ENCODE measurements at places on chromosomes 2 and 18.
A peak's percentile ranks its signal among the peaks of the same experiment; 100 is the strongest.

DNA sequence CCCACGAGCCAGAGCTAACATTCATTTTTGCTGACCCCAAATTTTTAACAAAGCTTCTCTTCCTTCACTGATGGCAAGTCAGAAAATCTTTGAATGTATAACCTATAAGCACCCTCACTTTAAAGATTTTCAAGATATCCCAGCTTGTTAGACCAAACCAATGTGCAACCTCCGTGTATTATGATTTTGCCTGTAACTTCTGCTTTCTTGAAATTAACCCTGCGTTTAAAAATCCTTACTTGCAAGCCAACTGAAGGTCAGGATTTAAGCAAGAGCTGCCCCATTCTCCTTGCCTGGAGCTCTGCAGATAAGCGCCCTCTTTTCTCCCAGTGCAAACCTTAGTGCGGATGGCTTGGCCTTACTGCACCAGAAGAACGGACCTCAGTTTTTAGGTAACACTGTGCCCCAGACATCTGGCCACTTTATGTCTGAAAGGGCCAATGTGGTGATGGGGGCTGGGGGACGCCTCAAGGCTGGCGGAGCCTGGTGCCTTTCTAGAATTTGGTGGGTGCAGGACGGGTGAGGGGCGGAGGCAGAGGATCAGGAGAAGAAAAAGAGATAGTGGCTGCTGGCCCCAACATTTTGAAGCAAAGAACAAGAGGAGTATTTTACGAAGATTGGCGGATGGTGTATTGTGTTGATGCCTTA is 805 bp upstream of the TNFRSF11A start:
- DNase-seq = no peak

DNA sequence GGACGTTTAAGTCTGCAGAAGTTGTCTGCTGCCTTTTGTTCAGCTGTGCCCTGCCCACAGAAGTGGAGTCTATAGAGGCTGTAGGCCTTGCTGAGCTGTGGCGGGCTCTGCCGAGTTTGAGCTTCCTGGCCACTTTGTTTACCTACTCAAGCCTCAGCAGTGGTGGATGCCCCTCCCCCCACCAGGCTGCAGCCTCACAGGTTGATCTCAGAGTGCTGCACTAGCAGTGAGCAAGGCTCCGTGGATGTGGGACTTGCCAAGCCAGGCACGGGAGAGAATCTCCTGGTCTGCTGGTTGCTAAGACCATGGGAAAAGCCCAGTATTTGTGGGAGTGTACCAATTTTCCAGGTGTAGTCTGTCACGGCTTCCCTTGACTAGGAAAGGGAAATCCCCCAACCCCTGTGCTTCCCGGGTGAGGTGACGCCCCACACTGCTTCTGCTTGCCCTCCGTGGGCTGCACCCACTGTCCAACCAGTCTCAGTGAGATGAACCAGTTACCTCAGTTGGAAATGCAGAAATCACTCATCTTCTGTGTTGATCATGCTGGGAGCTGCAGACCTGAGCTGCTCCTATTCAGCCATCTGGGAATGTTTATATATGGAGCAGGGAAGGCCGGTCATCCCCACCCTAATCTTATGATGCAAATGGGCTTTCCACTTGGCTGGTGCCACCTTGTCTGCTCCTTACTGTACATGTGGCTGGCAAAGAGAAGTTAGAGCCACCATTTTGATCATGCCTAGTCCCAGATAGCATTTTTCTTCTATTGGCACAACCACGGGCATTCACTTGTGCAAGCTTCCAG is 156.9 kb upstream of the ITGA6 start:
- DNase-seq = no peak

DNA sequence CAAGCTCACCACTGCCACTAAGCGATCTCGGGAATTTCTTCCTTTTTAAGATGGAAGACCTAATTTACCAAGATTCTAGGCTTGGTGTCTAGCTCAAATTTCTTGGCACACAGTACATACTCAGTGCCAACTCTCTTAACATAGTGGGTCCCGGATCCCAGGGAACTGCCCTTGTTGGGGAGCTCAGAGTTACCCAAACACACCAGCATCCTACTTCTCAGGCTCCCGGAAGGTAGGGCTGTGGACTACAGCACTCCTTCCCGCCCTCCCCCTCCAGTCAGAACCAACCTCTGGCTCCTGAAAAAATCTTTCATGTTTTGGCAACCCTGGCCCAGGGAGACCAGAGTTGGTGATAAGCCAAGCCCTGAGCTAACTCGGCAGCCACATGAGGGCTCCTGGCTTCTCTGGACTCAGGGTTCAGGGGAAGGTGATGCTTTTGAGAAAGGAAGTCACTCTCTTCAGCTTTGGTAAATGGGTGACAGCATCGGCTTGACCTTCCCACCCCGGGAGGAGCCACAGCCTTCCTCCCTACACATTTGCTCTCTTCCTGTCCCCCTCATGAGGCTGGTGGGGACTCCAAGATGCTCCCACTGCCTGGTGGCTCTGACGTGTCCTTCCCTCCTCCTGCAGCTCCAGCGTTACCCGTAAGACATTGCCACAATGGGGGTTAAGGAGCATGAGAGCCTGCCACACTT is 8.8 kb downstream of the ODC1 start:
- no peak for DNase-seq

GRCh38 chr2:19474128-19474527 is 115.7 kb upstream of the OSR1 start:
- DNase-seq = peak; percentile 85

DNA sequence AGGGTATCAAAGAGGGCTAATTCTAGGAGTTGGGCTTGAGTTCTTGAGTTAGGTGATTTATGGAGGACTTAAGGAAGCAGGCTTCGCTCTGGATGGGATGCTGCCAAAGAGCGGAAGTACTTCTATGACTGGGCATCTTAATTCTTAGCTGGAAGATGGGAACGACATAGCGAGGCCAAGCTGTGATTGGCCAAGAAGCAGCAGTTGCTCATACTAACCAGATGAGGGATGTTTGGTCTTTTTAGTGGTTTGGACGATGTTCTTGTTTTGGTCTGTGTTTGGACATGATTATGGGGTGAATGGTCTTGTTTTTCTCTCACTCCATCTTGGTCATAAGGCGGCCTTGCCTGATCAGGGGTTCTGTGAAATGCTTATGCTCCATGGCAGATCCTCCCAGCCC is 133.7 kb downstream of the MSH2 start:
- DNase-seq = no peak

GRCh38 chr2:237150831-237151375 is 65.2 kb downstream of the COPS8 start:
- no peak for DNase-seq

DNA sequence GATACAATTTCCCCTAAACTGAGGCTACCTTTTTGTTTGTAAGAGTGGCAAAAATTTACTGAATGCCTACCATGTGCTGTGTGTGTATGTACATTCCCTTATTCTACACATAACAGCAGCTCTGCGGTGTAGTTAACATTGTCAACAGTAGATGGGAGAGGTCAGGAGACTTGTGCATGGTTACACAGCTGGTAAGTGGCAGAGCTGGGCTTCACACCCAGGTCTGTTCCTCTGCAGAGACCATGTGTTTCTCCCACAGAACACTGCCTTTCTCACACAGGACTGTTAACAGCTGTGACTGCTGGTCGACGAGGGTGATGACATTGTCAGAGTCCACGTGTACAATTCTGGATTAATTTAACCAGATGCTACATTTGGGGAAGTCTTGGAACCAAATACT is 49.1 kb downstream of the EML6 start:
- DNase-seq = peak; percentile 20

DNA sequence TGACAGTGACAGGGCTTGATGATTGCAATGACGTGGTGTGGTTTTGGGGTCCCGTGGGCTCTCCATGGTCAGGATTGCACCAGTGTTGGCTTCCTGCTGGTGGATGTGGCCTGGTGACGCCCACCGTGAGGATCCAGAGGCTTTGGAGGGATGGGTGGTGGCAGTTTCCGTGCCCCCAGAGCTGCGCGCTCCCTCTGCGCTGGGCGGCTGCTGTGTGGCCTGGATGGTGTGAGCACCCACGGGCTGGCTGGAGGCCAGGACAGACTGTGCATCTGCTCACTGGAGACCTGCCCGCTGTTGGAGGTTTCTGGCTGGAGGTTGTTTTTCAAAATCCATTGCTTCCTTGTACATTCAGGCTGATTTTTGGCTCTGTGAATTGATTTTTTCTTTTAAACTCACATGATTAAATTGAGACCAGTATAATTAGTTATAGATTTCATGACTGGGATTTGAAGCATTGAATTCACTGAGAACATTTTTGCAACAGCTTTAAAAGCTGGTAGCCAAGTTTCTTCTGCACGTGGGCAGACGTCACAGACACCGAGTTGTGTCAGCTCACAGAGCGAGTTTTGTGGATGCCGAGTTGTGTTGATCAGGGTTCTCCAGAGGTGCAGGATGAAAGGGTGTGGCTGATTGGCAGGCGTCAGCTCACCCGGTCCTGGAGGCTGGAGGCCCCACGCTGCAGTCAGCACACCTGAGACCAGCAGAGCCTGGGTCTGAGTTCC is 72.7 kb downstream of the KCNG2 start:
- no peak for DNase-seq

- peak; percentile 27 for DNase-seq
Measured at GRCh38 chr2:140359056-140359771, 1579.0 kb upstream of the NXPH2 start.

GRCh38 chr2:176398243-176399073 is 129.2 kb downstream of the MTX2 start:
- DNase-seq = peak; percentile 19

GRCh38 chr18:58095222-58095621 is 51.2 kb downstream of the NEDD4L start:
- DNase-seq = no peak

GRCh38 chr2:174121612-174122011 is 126.7 kb downstream of the OLA1 start:
- DNase-seq = no peak

DNA sequence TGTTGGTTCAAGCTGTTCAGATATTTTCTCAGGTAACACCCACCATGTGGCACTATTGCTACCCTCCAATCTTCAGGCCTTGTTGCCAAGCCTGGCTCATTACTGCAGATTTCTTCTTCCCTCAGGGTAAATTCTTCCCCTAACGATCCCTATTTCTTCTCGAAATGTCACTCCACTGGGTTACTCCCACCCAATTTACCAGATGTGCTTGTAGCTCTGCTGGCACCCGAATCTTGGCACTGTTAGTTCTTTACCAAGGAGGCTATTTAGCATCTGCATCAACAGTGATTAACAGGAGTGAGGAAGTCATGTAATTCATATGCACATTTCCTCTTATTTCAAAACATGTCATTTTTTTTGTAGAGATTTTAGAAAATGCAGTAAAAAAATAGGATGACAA is 217.1 kb upstream of the CYRIA start:
- no peak for DNase-seq

GRCh38 chr2:159650574-159650973 is 34.2 kb upstream of the BAZ2B start:
- DNase-seq = no peak

- peak; percentile 33 for DNase-seq
Measured at GRCh38 chr2:102159295-102159694, 16.7 kb downstream of the IL1R1 start.

DNA sequence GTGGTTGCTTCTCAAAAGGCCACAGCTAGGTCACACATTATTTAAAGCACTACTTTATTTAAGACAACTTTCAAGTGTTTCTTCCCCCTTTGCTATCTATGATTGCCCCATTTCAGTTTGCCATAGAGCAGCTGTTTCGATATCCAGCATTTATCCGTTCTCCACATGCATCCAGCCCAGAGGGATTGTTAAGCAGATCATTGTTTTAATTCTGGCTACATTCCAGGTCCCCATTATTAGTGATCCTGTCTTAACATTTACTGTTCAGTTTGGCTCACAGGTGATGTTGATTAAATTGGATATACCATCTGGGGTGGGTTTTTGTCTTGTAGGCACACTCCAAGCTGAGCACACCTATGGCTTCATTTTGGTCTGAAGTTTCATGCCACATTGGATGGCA is 638.7 kb downstream of the ZEB2 start:
- no peak for DNase-seq

DNA sequence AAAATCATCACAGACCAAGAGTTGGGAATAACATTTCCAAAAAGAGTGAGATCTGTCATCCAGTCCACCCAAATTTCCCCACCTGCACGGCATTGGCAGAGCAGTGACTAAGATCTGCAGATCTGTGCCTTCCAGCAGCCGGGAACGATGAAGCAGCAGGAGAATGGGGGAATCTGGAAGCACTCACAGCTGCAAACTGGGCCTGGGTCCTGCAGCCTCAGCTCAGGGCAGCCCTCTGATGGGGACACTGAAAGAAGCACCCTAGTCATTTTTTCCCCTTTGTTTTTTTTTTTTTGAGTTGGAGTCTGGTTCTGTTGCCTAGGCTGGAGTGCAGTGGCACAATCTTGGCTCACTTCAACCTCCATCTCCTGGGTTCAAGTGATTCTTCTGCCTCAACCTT is 4.4 kb upstream of the SAG start:
- DNase-seq = no peak

GRCh38 chr2:167510071-167510759 is 621.9 kb downstream of the XIRP2 start:
- peak; percentile 2 for DNase-seq
